ENCODE measurements at places on chromosomes 2 and 18. TPM values are rescaled to one million over a fixed set of nuclear protein-coding genes. Genes with fewer than 3 reads are reported as not detected.
A peak's percentile ranks its signal among the peaks of the same experiment; 100 is the strongest.

DNA sequence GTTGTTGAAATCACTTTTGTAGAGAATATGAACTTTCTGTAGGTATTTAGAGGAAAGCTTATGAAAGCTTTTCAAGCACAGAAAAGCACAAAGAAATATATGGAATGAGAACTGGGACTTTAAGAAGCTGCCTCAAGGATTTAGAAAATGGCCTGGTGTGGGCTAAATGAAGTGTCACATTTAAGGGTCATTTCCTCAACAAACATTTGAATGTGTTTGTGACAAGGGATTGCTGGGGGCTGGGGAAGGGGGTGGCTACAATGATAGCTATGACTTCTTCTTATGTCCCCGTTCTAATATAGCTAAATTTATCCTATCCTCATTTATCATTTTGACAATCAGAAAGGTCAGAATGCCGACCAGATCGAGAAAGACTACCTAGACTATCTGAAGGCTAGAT is 69.2 kb downstream of the DLGAP1 start:
- DNase-seq: no peak

Gene ABCA12
- total RNA-seq: 0.03 TPM

DNA sequence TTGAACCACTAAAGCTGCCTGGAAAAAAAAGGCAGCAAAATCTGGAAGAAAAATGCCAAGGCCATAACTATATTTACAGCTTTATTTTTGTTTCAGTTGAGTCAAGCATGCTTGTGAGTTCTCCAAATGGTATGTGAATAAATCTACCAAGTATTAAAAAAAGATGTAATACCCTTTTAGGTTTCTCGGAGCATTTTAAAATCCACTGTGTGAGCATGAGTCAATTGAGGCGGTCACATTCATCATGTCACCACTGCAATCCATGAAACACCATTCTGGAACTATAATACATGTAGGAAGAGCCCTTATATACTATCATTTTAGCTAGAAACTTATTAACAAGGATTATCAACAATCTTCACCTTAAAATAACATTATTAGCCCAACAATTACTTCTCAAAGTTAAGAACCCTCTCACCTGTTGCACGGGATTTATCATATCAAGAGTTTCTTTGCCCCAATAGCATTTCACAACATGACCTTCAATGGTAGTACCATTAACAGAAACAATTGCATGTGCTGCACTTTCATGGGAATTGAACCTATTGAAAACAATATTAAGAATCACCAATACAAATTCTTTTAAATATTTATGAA is 24.2 kb upstream of the C2orf42 start:
- DNase-seq: no peak

DNA sequence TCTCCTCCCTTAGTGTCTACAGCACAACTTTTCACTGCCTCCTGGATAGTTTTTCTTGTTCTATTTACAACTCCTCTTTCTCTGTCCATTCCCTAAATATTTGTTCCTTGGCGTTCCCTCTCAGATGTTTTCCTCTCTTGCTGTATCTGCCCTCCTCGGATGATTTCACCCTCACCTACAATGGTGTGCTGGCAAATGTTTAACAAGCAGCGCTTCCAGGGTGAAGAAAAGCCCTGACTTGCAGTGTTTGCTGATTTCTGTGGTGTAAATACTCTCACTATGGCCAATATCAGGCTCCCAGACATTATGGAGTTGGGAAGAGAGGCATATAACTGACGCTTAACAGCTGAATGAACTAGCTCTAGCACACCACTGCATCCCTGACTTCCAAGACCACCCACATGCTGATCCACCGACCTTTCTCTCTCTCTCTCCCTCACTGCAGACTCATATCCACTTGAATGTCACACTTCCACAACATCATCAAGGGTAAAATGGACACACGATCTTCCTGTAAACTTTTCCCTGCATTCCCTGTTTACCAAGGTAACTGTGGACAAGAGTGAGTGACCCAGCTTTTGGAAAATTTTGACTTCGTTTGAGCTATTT is 31.5 kb upstream of the SPTBN1 start:
- no peak for DNase-seq

GRCh38 chr18:79640875-79641274 is 38.7 kb upstream of the CTDP1 start:
- no peak for DNase-seq

DNA sequence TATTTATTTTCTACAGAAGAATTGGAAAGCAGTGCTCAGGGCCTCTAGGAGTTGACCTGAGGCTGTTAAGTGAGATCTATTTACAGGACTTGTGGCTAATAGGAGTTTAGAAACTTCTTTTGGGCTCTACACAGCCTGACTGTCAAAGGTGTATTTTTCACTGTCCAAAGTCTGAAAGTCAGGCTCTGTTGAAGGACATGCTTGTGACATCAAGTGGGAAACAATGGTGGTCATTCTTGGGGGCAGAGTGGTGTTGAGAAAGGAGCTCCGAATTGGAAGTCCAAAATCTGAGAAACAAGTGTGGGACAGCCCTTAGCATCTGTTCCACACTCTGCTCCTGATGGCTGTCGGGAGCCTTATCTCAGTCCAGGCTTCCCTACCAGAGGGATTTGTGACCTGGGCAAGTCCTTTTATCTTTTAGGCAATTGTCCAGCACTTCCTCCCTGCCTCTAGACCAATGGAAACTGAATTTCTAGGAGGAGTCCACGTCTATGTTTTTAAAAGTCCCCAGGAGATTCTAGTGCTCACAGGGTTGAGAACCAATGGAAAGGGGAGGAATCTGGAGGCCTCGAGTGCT is 76.4 kb downstream of the LIPG start:
- DNase-seq: no peak

GRCh38 chr2:210189452-210190138 is 18.4 kb upstream of the KANSL1L start:
- DNase-seq: no peak

- DNase-seq: no peak
Observed at GRCh38 chr2:79189465-79189864, 29.9 kb upstream of the REG3A start.

Gene SERPINB4
- total RNA-seq: not detected

DNA sequence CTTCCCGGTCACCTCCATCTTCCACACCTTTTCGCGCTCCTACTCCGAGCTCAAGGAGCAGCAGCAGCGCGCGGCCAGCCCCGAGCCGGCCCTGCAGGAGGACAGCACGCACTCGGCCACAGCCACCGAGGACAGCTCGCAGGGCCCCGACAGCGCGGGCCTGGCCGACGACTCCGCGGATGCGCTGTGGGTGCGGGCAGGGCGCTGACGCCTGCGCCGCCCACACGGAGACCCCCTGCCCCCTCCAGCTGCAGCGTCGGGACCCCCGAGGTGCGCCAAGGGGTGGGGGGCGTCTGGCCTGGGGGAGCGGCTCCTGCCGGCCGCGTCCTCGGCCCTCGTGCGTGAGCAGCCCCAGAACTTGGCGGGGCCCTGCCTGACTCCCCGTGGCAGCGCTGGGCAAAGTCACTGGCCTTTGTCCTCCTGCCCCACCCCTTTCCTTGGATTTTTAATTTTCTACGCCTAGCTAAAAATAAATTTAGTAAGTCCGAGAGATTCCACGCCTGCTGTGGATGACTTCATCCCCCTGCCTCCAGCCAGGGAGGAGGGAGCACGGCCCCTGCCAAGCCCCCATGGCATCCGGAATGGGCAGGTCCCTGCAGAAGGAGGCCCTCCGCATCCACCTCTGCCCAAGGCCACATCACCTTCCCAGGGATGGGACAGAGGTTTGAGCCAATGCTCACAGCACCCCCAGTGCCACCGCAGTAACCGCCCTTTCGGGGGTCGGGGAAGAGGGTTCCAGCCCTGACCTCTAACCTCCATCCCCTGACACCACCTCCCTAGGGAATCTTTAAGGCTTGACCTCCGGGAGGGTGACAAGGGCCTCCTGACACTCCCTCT is 51.6 kb downstream of the SLC66A2 start:
- DNase-seq: no peak

- DNase-seq: no peak
Observed at GRCh38 chr2:73218298-73218697, 4.3 kb downstream of the SMYD5 start.

DNA sequence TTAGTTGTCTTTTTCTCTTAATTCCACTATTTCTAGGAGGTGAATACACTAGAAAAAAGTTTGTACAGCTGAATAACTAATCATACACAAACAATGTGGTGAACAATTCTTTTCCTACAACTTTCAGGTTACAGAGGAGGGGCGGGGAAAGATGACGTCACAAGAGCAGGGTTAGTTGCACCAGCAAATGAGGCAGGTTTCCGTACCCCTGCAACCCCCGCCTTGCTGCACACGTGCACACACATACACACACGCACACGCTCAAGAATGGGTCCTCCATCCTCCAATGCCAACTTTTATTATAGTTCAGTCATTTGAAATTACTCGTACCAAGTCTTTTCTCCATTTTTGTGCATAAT is 122.8 kb downstream of the ARL4C start:
- no peak for DNase-seq

Gene SOCS6
- total RNA-seq: 34.2 TPM

Gene TTLL4
- total RNA-seq: 27.5 TPM

GRCh38 chr2:43050866-43051265 is 175.5 kb downstream of the ZFP36L2 start:
- DNase-seq: no peak

GRCh38 chr2:88615822-88616221 is 11.4 kb downstream of the EIF2AK3 start:
- DNase-seq: no peak

GRCh38 chr18:24051031-24051947 is 36.7 kb downstream of the TTC39C start:
- DNase-seq: no peak

DNA sequence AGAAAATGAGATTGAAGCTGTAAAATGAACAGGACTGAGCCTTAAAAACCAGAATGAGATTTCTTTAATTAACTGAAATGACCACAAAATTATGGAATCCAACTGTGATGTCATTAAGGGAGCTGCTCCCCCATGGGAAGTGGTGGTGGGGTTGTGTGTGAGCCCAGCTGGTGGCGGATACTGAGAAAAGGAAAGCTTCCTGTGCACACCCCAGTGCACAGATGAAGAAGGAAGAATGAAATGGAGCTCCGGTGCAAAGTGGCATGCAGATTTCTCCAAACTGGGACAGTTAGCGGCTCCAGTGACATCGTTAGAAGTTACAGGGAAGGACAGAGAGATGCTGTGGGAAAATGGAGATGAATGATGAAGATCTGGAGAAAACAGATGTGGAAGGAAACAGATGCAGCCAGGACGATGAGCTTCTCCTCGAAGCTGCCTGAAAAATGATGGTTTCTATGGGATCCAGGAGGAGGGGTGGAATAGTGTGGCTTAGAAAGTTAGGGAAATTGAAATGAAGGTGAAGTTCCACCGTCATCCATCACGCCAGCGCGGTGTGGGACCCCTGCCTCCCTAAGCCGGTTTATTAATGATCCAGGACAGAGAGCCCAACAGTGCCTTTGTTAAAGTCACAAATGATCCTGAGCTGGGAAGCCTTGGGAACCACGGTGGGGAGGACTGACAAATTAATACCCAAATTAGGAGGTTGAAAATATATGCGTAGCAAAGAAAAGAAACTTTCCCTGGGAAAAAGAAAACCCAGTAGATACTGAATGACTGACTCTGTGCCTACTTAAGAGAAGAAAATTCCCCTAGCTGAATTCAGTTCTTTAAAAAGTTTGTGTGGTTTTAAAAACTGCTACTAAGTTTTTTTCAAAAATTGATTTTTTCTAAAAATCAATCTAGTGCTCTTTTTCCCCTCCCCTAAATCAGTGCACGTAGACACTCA is 77.2 kb downstream of the TSN start:
- no peak for DNase-seq

Gene CCDC150
- total RNA-seq: 3.8 TPM

- DNase-seq: peak; percentile 80
Observed at GRCh38 chr2:235669269-235669831, 175.5 kb downstream of the AGAP1 start.

Data from colonic mucosa (tissue), 4 donors.